ENCODE measurements at places on chromosomes 16 and 17.

GRCh38 chr17:69096541-69096940 lies 35.8 kb upstream of the ABCA9 start:
- no peak for DNase-seq

DNA sequence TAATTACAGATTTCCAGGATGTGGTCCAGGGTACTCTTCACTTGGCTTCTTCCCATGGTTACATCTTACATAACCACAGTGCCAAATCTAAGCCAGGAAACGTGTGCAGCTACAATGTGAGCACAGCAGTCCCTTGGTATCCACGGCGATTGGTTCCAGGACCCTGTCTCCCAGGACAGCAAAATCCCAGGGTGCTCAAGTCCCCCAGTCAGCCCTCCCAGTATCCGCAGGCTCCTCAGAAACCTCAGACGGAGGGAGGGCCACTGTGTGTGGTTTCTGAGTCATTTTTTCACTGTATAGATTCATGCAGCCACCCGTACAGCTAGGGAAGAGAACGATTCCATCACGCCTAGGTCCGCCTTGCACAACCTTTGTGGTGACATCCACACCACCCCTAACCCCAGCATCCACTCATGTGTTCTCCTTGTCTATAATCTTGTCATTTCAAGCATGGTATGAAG lies 11.1 kb upstream of the ATP2C2 start:
- DNase-seq = no peak

DNA sequence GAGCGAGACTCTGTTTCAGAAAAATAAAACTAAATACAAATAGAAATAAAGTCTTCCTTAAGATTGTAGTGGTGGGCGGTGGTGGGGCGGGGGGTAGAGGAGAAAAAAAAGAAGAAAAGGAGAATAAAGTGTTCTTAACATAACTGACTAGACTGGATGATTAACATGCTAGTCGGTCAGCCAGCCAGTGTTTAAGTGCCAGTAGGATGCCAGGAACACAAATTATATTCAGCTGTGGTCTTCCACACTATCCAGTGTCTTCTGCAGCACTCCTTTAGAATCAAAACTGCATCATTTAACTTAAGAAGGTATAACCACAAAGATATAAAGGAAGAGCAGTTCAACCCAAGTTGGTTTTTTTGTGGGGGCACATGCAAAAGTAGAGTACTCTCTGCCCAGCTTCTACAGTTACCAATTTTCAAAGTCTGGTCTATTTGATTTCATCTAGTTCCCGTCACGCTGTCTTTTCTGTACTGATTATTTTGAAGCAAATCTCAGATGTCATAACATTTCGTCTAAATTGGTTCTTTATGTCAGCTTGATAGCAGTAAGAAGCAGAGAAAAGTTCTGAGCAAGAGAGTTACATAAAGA lies 15.8 kb downstream of the HEATR3 start:
- DNase-seq = no peak

DNA sequence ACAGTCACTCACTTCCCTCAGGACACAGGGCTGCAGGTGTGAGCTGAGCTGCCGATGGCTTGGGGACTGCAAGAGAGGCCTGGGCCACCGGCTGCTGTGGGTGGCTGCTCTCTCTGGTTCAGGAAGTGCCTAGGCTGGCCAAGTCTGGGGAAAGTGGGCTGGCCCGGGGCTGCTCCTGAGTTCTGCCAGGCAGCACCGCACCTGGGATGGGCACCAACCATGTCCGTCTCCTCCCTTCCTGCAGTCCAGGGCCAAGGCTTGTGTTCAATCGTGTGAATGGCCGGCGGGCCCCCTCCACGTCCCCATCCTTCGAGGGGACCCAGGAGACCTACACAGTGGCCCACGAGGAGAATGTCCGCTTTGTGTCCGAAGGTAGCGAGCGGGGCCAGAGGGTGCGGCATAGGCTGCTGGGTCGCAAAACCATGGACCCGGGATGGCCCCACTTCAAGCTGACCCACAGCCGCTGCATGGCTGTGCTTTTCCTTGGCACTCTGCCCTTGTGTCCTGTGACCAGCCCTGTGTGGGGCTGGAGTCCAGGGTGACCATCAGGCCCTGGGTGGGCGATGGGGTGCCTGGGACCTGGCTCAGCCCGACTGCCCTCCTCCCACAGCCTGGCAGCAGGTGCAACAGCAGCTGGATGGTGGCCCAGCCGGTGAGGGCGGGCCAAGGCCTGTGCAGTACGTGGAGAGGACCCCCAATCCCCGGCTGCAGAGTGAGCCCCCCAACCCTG lies 1.8 kb upstream of the WDR90 start:
- DNase-seq = no peak

DNA sequence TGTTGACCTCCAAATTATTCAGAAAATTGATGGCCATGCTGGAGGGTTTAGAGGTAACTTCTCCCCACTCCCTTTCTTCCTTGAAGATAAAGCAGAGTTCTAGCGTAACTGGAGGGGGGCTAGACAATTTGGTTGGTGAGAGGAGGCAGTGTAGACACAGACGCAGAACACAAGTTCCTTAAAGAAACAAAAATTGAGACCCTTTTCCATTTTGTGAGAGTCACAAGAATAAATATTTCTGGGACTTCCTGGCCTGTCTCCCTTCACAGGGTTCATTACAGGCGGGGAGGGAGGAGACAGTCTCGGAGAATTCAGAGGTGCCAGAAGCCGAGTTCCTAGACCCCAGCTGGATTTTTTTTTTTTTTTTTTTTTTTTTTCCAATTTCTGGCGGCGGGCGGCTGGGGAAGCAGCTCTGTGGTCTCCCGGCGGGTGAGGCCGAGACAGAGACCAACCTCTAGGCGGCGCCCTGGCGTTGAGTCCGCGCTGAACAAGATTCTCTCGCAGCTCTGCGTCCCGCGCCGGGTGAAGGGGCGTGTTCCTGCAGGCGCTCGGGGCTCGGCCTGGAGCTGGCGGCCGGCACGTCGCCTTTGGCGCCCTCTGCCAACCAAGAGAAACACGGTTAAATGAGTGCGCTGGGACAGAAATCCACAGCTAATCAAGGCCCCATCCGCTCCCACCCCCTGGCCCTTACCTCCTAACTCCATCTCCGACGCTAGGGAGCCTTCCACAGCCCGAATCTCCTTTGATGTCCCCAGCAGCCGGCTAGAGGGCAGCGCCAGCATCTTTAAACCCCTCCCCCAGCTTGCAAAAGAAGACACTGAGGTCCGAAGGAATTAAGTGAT lies 10.2 kb upstream of the HOXB9 start:
- no peak for DNase-seq

DNA sequence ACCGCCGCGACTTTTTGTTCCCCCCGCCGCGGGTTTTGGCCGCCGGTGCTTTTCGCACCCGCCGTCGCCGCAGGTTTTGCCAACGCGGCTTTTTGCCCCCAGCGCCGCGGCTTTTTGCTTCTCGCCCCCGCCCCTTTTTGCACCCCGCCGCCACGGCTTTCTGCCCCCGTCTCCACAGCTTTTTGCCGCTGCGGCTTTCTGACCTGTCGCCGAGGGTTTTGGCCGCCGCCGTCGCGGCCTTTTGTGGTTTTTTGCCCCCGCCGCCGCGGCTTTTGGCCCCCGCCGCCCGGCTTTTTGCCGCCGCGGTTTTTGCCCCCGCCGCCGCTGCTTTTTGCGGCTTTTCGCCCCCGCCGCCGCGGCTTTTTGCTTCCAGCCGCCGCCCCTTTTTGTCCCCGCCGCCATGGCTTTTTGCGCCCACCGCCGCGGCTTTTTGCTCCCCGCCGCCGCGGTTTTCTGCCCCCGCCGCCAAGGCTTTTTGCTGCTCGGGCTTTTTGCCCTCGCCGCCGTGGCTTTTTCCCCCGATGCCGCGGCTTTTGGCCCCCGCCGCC lies 151.1 kb downstream of the KCNJ18 start:
- DNase-seq = no peak

DNA sequence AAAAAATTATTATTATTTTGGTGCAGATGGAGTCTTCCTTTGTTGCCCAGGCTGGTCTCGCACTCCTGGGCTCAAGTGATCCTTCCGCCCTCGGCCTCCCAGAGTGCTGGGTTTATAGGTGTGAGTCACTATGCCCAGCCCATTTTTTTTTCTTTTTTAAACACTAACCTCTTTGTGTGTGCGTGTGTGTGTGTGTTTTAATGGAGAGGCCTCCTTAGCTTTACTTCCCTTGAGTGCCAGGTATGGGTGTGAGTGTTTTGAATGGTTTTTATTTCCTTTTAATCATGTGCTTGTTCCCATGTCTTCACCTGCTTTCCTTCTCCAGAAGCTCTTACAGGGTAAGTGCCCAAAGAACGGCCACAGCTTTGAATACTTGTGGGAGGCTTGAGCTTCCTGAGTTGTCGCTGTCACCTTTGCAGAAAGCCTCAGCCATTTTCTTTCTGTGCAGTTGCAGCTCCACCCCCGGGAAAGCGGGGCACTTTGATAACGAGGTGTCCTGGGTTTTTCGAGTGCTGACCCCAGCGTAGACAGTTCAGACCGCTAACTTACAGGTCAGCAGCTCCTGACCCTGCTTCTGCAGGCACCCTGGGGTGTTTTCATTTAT lies 22.6 kb downstream of the AKAP1 start:
- no peak for DNase-seq

DNA sequence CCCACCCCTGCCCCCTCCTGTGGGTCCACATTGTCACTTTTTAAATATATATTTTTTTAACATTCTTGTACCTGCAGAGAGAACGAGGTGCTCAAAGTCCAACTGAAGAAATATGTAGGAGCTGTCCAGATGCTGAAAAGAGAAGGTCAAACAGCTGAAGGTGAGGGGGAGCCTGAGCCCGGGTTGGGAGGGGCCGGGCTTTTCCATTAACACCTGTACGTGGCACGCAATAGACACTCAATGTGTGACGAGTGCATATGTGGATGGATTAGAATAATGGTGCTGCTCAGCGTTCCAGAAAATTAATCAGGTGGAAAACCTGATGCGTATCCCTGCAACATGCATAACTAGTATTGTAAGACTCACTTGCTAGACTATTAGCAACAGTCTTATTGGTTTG lies 223.0 kb downstream of the SNX29 start:
- DNase-seq = no peak

GRCh38 chr16:66360624-66361324 lies 5.7 kb upstream of the CDH5 start:
- no peak for DNase-seq

DNA sequence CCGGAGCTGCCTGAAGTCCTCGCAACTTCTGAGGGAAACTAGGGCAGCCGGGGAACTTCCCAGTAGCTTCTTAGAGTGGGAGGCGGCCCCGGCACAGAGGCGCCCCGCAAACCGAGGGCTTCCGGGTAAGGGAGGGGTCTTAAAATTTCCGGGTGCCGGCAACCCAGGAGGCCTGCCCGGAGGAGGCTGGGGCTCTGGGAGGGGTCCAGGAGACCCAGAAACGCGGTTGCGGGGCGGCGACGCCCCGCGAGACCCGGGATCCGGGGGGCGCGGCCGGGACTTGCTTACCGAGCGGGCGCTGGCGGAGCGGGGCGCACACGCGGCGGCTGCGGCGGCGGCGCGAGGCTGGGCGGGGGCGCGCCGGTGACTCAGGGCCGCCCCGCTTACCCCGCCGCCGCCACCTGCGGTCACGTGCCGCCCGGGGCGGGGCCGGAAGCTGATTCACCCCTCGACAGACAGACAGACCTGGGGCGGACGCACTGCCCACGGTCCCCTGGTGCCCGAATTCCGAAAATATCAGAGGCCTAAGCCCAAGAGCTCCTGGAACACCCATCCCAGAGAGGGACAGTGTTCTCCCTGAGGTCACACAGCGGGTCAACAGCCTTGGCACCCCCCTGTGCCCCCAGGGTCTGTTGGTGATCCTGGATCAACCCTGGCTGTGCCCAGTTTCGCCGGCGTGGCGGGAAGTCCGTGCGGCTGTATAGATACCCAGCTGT lies at the start of gene FAM83G:
TSS of gene FAM83G (minus strand) at position 344 of the 716 bp plus-strand sequence. CDS start 723 bp downstream, outside the sequence.
- peak; percentile 87 for DNase-seq

- DNase-seq = no peak
Observed at GRCh38 chr17:30794372-30794771, 30.1 kb downstream of the CRLF3 start.

GRCh38 chr17:46979147-46979863 lies at the start of gene RPRML:
RPRML (minus strand) TSS chr17:46979253; CDS start chr17:46979007, 246 bp downstream.
- no peak for DNase-seq

DNA sequence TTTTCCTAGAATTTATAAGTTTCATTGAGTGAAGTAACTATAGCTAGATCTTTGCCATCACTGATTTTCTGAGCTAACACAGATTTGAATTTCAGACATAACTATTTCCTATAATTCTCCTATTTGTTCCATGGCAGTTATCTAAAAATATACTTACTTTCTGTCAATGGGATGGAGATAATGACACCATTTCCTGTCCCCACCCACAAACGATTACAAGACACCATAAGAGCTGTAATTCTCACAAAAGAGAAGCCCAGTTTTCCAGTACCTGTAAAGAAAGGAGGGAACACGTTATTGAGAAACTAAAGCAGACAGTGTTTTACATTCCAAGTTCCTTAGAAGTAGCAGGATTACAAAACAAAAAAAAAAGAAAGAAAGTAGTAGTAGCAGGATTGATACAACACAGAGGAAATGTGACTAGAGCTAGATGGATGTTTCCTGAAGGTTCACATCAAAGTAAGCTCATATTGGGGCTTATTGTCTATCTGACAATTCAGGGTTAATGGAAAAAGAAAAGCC lies 110.9 kb upstream of the TOB1 start:
- no peak for DNase-seq

DNA sequence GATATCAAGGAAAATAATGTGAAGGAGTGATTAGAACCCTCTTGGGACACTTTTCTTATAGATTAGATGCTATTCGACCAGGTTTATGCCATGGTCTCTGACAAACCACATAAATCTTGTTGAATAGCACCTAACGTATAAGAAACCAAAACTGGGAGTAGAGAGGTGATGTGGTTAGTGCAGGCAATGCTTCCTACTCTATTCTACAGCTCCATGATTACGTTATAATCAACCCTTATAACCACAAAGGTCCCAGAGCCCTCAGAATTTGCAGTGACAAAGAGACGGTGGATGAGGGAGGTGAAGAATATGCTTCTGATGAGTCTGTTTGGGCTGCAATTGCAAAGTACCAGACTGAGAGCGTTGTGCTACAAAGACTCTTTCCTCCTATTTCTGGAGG lies 78.4 kb downstream of the ARHGAP44 start:
- no peak for DNase-seq

DNA sequence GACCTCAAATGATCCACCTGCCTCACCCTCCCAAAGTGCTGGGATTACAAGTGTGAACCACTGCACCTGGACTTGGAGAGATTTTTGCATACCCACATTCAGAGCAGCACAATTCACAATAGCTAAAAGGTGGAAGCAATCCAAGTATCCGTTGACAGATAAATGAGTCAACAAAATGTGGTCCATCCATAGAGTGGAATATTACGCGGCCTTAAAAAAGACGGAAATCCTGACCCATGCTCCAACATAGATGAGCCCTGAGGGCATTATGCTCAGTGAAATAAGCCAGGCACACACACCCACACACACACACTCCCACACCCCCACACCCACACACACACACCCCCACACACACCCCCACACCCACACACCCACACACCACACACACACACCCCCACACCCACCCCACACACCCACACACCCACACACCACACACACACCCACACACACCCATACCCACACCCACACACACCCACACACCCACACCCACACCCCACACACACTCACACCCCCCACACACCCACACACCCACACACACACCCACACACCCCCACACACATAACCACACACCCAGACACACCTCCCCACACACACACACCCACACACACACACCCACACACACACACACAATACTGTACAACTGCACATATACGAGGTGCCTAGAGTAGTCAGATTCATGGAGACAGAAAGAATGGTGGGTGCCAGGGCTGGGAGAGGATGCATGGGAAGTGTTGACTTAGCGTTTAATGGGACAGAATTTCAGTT lies 124.7 kb downstream of the FOXL1 start:
- DNase-seq = no peak

GRCh38 chr16:67531247-67531646 lies 2.6 kb downstream of the RIPOR1 start:
- DNase-seq = no peak

- no peak for DNase-seq
Observed at GRCh38 chr17:65433592-65433991, 127.9 kb downstream of the AXIN2 start.
